ENCODE measurements at places on chromosomes 6 and 20. TPM values are rescaled to one million over a fixed set of nuclear protein-coding genes. Genes with fewer than 3 reads are reported as not detected.

The GSTA2 gene
- total RNA-seq, result not detected

The RBPJL gene
- total RNA-seq, result not detected

The LCA5 gene
- total RNA-seq, result 4.1 TPM

The OPRM1 gene
- total RNA-seq, result not detected

The AHI1 gene
- 13.5 TPM for total RNA-seq

The DAAM2 gene
- 0.29 TPM for total RNA-seq

The C4A gene
- total RNA-seq, result 5.0 TPM
